ENCODE measurements at places on chromosomes 6 and 20.

- peak; percentile 41 for DNase-seq
Measured at GRCh38 chr6:169250660-169251059, 3.0 kb downstream of the THBS2 start.

DNA sequence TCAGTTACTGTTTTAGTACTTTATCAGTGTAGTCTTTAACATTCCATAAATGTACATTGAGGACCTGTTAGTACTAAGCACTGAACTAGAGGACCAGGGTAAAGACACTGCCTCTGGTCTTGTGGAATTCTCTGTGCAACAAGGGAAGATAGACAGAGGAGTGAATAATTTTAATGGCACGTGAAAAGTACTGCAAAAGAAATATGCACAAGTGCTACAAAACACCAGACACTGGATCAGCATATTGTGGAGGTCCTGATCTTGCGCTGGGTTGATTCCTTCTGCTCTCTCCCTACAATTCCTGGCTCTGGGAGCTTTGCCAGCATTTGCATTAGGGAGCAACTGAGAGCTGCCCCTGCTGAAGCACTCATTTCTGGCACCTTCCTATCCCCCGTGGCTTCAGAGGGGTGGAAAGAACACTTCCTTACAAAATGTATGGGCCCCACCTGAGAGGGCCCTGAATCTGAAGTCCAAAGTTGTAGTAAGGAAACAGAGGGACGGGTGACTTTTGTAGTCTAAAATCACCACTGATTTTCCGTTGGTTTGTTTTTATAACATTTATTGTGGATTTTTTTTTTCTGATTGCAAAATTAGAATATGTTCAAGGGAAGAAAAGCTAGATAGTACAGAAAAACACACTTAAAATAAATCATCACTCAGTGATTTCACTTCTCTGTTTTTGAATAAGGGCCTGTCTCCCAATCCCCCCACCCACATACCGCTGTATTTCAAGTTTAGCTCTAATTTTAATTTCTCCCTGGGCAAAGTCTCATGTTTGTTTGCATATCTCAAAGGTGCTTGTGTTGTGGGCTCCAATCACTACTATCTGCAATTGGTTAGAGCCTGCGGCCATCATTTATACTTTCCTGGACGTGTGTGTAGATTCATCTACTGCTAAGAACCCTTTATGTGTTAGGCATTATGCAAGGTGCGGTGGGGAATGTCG lies 4.9 kb downstream of the PKIG start:
- DNase-seq, result no peak

DNA sequence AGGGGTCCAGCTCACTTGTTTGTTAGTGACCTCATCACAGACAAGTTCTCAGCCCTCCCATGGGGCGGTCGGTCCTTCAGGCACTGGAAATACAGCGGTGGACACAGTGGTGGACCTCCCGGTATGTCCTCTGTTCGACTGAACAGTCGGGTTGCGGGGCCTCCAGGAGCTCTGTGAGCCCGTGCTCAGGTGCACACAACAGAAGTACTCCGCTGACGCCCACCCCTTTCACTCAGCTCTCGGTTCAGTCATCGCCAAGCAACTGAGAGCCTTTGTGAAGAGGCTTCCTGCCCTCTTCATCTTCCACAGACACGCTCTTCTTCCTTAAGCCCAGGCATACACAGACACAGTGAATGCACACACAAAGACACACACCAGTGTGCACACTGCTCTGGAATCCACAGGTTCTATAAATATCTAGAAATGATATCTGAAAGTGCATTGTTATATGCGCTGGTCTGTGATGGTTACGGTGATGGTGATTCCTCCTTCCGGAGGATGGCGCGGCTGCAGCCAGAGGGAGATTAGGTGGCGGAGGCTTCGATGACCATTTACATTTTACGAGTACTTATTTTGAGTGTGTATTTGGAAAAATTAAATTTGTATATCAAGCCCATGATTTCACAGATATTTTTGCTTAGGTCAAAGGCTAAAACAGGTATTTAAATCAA lies 46.8 kb upstream of the BHLHE23 start:
- DNase-seq, result no peak

- DNase-seq, result no peak
Measured at GRCh38 chr6:83114164-83114563, 46.7 kb downstream of the DOP1A start.

DNA sequence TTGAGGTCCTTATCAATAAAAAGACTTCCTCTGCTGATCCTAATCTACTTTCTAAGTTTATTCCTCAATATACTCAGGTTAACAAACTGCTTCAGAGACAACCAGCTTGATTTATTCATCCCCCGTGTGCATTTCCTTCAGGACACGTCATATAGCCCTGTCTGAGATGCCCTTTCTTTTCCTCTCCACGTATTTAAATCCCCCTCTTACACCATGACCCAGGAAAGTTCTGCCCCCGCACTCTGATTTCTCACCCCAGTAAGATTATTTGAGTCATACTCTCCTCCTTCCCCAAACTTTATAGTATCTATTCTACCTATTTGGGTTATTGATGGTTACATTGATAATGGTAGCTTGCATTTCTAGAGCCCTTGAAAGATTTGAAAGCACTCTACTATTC lies 9.8 kb upstream of the CGA start:
- DNase-seq, result no peak

- no peak for DNase-seq
Measured at GRCh38 chr20:13317439-13317838, 96.4 kb downstream of the ISM1 start.
